Astrocyte of the cerebellum (primary cell): ENCODE measurements at places on chromosomes 6 and 20.

DNA sequence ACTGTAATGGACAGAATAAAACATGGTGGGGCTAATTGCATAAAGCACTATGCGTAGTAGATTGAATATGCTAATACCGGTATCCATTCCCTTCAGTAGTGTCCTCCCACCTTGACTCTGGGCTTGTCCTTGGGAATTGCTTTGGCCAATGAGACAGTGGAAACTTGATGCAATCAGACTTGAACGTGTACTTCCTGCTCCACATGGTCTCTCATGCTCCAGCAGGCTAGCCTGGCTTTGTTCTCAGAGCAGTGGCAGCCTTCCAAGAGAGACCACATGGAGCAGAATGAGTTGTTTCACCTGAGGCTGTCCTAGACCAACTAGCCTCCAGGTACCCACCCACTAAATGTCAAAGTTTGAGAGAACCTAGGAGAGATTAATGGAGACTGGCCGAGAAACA, 37.0 kb upstream of the BTBD3 start:
- no peak for DNase-seq

DNA sequence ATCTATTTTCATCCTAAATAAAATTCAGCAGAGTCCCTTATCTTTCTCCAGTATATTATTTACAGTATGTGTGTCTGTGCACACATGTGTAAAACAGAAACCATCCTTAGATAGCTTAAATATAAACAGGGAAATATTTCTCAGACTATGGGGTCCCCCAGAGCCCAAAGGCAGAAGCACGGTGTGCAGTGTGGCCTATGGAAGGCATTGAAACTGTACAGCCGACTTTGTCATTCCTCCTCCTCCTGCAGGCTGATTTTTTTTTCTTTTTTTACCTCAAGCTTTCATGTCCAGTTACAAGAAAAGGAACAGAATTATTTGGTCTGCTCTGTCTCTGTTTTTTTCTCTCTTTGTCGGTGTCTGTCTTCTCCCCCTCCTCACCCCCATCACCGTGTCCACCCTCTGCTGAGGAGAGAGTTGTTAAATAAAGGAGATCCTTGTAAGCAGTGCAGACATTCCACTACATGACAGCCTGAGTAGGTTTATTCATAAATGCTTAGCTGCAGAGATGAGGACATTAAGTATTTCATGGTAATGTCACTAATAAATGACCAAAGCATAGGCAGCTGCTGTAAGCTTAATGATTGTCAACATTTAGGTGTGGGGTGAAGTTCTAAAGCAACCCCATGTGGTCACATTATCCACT, 31.8 kb upstream of the SLC35D3 start:
- no peak for DNase-seq

- no peak for DNase-seq
These were observed 404.1 kb downstream of the CDH4 start for GRCh38 chr20:61656198-61656597.

DNA sequence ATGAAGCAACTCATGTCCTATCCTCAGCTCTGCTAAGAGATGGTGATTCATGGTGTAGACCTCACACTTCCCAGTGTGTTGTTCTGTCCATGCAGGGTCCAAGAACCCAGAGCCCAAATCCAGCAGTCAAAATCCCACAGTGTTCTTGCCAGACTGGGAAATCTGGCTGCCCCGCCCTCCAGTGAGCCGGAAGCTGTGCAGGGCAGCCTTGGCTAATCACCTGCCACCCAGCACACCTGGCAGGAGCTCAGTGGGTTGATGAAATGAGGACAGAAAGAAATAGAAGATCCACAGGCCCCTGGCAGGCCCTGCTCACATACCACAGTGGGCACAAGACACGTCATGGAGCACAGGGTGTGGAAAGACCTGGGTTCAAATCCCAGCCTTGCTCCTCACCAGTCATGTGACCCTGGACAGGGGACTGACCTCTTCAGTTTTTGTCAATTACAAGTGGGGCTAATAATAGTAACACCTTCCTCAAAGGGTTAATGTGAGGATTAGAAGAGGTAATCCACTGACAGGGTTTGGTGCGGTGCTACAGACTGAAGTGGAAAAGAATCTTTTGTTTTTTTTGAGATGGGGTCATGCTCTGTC, 13.6 kb upstream of the GUCA1A start:
- DNase-seq = no peak

DNA sequence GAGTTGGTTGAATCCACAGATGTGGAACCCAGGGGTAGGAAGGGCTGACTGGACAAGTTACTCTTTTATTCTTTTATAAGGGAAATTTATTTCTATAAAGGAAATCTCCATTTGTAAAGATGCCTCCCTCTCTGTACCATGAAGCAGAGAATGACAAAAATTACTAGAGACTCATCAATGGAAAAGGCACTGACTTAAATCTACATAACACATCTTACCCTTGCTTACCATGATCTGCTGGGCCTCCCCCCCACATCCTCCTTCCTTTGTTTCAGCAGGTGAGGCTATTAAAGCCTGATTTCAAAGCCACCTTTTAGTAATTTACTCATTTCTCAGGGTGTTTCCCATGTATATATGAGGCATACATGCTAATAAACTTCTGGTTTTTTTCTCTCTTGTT, 130.2 kb upstream of the HDDC2 start:
- no peak for DNase-seq

GRCh38 chr6:140586426-140587061, 1212.1 kb upstream of the CITED2 start:
- no peak for DNase-seq

- DNase-seq = no peak
These were observed 82.7 kb upstream of the DUSP22 start for GRCh38 chr6:209432-210103.

DNA sequence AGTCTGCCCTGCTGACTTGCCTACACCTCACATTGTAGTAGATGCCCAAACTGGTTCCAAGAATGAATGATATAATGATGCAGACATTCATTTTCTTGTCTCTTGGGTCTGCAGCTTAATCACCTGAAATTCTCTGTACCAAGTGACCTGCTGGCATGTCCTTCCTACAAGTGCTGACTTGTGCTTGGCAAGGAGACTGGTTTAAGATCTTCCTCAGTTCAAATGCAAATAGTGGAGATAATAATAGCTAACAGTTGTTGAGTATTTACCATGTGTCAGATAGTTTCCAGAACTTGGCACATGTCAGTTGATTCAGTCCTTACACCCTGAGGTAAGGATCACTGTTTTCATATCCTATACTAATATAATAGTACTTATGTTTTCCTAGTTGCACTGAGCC, 223.4 kb downstream of the SLC24A3 start:
- DNase-seq = no peak

- no peak for DNase-seq
These were observed 33.8 kb upstream of the RREB1 start for GRCh38 chr6:7073821-7074525.
